ENCODE measurements at places on chromosomes 6 and 20. TPM values are rescaled to one million over a fixed set of nuclear protein-coding genes. Genes with fewer than 3 reads are reported as not detected.

The XKR7 gene
- total RNA-seq: 3.1 TPM

The MYCT1 gene
- 8.8 TPM for total RNA-seq

The TRAPPC3L gene
- not detected for total RNA-seq

The TMEM217 gene
- 1.7 TPM for total RNA-seq

The DLL1 gene
- 7.4 TPM for total RNA-seq

The TNXB gene
- total RNA-seq: 9.3 TPM

The RAD21L1 gene
- 1.3 TPM for total RNA-seq

- no peaks in the 10 kb centered on the region for H3K36me3 ChIP-seq
- no peaks in the 10 kb centered on the region for H3K4me1 ChIP-seq
- no peak overlapping the region for H3K27ac ChIP-seq
- H3K27me3 ChIP-seq: no peaks in the 10 kb centered on the region
- DNase-seq: no peak
Measured at GRCh38 chr6:75171986-75172385, 33.9 kb downstream of the COL12A1 start.

- H3K36me3 ChIP-seq: peaks cover 58% of the 10 kb centered on the region
- no peaks in the 10 kb centered on the region for H3K4me1 ChIP-seq
- no peak for DNase-seq
- no peak overlapping the region for H3K27ac ChIP-seq
- no peak overlapping the region for H3K4me3 ChIP-seq
Measured at GRCh38 chr6:134984821-134985220, 34.9 kb upstream of the ALDH8A1 start.

GRCh38 chr6:169274781-169275180 is 21.1 kb upstream of the THBS2 start:
- DNase-seq: no peak
- peaks cover 12% of the 10 kb centered on the region for H3K4me1 ChIP-seq
- no peaks in the 10 kb centered on the region for H3K36me3 ChIP-seq
- no peak overlapping the region for H3K27ac ChIP-seq

DNA sequence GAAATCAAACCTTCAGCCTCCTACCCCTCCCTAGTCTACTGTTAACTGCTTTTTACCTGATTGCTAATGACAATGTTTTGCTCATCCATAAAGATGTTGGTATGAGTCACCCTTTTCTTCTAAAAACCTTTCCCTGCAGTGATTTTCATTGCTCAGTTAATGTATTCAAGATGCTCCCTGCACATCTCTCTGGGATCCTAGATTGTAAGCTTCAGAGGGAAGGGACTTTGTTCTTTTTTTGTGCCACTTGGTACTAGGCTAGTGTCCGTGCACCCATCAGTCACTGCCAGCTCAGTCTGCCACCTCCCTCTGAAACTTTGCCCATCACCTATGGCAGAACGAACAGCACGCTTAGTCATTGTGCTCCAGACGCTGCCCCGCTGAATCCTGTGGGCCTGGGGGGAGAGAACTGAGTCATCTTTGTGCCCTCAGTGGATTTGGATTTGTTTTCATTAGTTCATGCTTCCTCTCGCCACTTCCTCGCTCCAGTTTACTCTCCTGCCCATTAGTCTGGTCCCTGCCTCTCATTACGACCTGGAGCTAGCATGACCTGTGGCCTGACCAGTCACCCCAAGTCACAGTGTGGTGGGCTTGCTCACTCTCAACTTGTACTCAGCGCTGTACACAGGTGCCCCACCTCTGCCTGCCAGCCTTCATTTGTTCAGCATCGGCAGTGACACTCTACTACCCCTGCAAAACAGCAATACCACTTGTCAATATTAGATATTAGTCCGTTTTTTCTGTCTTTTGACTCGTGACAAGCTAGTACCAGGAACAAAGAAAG is 78.0 kb upstream of the TMEM181 start:
- H3K27me3 ChIP-seq: no peaks in the 10 kb centered on the region
- H3K4me1 ChIP-seq: peaks cover under 1% of the 10 kb centered on the region
- peaks cover 84% of the 10 kb centered on the region for H3K36me3 ChIP-seq

All from endodermal cell (in vitro differentiated cells).